ENCODE measurements at places on chromosomes 1 and 21.

GRCh38 chr1:181398544-181398943 lies 84.8 kb upstream of the CACNA1E start:
- no peak for DNase-seq

DNA sequence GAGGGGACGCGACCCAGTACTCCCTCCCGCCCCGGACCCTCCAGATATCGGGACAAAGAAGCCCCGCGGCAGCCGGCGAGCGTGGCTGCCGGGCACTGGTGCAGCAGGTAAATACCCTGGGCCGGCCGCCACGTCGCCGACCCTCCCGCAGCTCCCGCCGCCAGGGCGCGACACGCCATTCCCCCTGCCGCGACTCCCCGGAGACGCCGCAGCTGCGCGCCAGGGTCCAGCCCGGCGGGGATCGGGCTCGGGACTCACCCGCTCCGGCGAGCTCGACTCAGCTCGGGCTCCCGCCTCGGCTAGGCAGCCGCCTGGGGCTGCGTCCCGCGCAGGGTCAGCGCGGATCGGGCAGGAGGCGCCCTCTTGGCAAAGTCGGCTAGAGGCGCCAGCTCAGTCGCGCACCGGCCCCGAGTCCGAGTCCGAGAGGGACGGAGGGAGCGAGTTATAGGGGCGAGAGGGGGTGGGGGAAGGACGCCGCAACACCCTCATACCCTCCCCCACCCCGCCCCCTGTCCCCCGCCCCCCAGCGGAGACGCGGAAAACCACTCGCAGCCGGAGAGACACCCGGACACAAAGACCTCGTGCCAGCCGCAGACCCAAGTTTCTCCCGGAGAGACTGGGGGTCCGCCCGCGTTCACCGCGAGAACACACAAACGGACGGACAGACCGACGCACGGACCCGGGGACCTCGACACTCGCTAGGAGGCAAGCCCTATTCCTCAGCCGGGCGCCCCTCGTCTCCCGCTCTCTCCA lies 985 bp downstream of the SYT6 start:
- DNase-seq = peak; percentile 39

- DNase-seq = no peak
Measured at GRCh38 chr1:196897158-196897828, 9.4 kb downstream of the CFHR4 start.

- DNase-seq = no peak
Measured at GRCh38 chr1:238951809-238952208, 434.6 kb upstream of the CHRM3 start.

DNA sequence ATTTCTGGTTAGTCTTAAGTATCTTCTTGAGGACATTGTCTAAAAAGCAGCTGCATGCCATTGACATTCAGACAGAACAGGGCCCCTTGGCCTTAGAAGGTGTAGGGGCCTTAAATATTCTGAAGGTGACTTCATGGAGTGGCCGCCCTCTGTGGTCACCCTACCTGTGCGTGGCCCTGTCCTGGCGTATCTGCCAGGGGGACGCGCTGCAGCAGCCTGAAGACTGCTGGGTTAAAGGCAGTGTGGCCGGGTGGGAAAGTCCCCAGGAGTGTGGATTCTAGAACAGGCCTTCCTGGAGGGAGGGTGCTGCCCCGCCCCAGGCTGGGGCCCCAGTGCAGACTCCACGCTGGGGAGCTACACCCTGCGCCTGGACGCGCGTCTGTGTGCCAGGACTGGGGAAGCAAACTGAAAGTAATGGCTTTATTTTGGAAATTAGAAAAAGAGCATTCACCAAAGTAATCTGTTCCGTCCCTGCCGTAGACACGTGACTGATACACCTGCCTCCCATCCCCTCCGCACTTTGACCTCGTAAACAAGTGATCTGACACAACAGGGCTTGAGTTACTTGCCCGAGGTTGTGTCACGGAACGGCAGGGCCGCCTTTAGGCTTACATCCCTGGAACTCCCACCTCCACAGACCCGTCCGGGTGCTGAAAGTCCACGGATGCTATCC lies 1.8 kb downstream of the AGPAT3 start:
- no peak for DNase-seq
